ENCODE measurements at places on chromosomes 2 and 18. TPM values are rescaled to one million over a fixed set of nuclear protein-coding genes. Genes with fewer than 3 reads are reported as not detected.

The GKN2 gene
- not detected for total RNA-seq

The ZNF513 gene
- 11.6 TPM for total RNA-seq

The SERPINB8 gene
- 37.7 TPM for total RNA-seq

The FSIP2 gene
- not detected for total RNA-seq

The MEP1B gene
- total RNA-seq, result not detected

The SP5 gene
- not detected for total RNA-seq

The POTEI gene
- total RNA-seq, result not detected

The DIPK1C gene
- not detected for total RNA-seq

The IL1F10 gene
- not detected for total RNA-seq

The DYNC2LI1 gene
- total RNA-seq, result 29.7 TPM

The SLC9A4 gene
- not detected for total RNA-seq

The HOXD12 gene
- total RNA-seq, result not detected

The ZNF385B gene
- not detected for total RNA-seq

The METTL8 gene
- total RNA-seq, result 13.4 TPM

The TDRD15 gene
- not detected for total RNA-seq

The FAM124B gene
- 0.30 TPM for total RNA-seq

The BCL2 gene
- total RNA-seq, result 0.89 TPM

The SLC4A5 gene
- total RNA-seq, result 0.83 TPM

The KIF1A gene
- total RNA-seq, result 0.14 TPM

The MBOAT2 gene
- total RNA-seq, result 65.9 TPM

The C2orf15 gene
- total RNA-seq, result 0.18 TPM

The SCN1A gene
- total RNA-seq, result not detected

The CHST10 gene
- total RNA-seq, result 16.1 TPM

The NOTO gene
- total RNA-seq, result not detected

The FNDC4 gene
- total RNA-seq, result 10.7 TPM

The ERFE gene
- total RNA-seq, result 0.65 TPM

The WIPF1 gene
- 8.9 TPM for total RNA-seq

The MAL gene
- total RNA-seq, result not detected

The SMYD5 gene
- 26.5 TPM for total RNA-seq

The DLX1 gene
- 0.55 TPM for total RNA-seq

The GDF7 gene
- under 0.01 TPM for total RNA-seq

The ABCA12 gene
- total RNA-seq, result 0.28 TPM

The TRPM8 gene
- total RNA-seq, result not detected

The LOXHD1 gene
- not detected for total RNA-seq

The AGBL5 gene
- 25.8 TPM for total RNA-seq

The CD8B2 gene
- total RNA-seq, result not detected

The IL36RN gene
- not detected for total RNA-seq

The TPO gene
- total RNA-seq, result not detected

The TUBA3E gene
- 0.09 TPM for total RNA-seq

The CLASP1 gene
- 70.7 TPM for total RNA-seq

The LYPD1 gene
- 29.3 TPM for total RNA-seq

The COBLL1 gene
- total RNA-seq, result 26.9 TPM

The ADGRF3 gene
- total RNA-seq, result not detected

The RFTN2 gene
- 5.9 TPM for total RNA-seq

The TSHZ1 gene
- total RNA-seq, result 3.3 TPM

Measured in smooth muscle cell of the umbilical artery (primary cell).